CD4-positive, alpha-beta T cell treated with Interleukin-17A for 4 hours (primary cell): ENCODE measurements at places on chromosomes 11 and 22.

- DNase-seq: no peak
Observed at GRCh38 chr11:41499429-41499828, 40.0 kb upstream of the LRRC4C start.

DNA sequence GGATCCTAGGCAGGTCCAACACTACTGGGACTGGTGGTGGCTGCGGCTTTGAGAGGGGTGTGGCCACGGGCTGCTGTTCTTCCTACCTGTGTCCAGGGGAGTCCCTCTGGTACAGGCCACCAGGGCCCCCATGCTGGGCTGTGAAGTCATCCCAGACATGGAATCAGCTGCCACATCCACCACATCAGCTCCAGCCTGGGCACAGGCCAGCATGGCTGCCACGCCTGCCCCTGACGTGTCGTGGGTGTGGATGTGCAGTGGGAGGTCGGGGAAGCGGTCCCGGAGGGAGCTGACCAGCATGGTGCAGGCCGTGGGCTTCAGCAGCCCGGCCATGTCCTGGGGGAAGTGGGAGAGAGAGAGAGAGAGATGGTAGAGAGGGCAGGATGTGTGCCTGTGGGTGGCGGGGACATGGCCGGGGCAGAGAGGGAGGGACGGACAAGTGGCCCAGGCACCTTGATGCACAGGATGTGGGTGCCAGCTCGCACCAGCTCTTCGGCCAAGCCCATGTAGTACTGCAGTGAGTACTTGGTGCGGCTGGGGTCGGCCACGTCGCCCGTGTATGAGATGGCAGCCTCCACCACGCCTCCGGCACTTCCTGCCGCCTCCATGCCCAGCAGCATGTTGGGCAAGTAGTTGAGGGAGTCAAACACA, 6.2 kb upstream of the LRFN4 start:
- no peak for DNase-seq

GRCh38 chr11:68583041-68583446, 101.3 kb upstream of the GAL start:
- no peak for DNase-seq

DNA sequence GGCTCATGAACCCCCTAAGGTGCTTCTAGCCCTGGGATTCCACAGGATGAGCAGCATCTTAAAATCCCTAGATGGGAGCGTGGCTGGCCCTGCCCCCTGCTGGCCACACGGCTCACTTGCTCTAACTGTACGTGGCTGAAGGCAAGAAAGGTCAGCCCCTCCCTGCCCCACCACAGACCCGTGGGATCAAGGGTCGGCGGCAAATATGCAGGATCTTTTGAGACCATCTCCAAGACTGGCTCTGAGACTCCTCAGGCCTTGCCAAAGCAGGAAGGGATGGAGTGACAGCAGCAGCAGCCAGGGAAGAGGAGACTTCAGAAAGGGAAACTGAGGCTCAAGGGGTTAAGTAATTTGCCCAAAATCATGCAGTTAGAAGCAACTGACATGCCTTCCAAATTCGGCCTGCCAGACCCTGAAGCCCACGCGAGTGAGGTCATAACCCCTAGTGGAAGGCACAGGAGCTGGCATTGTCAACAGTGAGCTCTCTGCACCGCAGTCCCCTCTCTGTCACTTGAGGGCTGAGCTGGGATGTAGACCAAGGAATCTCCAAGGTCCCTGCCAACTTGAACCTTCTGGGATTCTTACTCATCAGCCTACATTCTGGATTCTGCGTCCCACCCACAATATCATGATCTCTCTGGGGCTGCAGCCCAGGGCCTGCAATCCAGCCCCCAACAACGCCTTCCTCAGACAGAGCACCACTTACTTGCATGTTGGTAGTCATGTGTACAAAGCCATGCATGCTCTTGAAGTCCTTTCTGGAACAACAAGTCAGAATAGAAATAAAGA, 31.4 kb downstream of the CREB3L1 start:
- DNase-seq: peak; percentile 80

GRCh38 chr11:83409476-83409875, 123.3 kb upstream of the CCDC90B start:
- no peak for DNase-seq

DNA sequence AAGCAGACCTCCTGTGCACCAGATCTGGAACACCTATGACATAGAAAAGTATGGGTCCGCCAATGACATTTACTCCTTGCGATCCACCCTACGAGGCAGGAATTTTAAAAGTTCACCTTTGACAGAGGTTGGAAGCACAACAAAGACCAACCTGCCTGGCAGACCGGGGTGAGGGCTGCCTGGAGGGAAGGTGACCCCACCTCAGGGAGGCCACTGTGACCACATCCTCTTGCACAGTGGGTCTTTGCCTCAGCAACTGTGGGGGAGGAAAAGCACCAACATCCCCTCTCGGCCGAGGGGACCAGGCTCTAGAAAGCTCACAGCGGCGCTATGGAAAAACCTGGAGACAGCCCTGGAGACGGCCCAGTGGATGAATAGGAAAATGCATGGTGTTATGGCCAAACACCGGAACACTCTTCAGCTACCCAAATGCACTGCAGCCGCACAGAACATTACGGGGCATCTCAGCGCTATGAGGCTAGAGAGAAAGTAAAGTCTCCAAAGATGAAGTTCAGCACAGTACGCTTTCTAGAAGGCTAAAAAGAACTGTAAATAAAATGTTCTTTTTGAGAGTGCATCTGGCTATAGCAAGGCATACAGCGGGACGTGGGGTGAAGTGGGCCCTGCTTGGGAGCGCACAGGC, 1.8 kb upstream of the SHISAL1 start:
- DNase-seq: no peak

GRCh38 chr22:16917144-16918003, 90.6 kb downstream of the GAB4 start:
- DNase-seq: peak; percentile 57

DNA sequence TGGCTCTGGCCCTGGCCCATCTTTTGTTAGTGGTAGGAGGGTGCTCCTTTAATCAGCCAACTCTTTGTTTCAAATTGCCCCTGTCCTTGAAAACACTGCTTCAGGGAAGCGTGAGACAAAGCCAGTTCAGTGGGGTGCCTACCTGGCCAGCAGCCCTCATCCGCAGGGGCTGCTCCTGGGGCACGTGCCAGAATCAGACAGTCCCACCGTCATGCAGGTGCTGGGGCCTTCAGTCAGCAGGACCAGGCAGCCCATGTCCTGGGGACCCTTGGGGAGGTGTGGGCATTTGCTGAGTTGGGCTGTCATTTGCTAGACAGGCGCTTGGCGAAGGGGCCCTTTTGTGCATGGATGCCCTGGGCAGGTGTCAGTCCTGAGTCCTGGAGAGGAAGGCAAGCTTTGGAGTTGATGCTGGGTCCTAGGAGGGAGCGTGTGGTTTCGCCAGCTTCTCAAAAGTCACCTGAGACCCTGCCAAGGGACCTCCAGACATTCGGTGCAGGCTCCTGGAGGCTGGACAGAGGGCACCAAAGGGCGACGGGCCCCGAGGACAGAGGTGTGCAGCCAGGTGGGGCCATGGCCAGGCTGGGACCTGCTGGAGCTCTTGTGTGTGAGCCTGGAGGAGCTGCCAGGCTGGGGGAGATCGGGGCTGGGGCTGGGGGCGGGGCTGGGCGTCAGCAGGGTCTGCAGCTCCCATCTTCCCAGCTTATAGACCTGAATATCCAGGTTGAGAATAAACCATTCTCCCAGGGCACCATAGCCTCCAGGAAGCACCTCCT, 15.0 kb upstream of the RTN4R start:
- DNase-seq: no peak

DNA sequence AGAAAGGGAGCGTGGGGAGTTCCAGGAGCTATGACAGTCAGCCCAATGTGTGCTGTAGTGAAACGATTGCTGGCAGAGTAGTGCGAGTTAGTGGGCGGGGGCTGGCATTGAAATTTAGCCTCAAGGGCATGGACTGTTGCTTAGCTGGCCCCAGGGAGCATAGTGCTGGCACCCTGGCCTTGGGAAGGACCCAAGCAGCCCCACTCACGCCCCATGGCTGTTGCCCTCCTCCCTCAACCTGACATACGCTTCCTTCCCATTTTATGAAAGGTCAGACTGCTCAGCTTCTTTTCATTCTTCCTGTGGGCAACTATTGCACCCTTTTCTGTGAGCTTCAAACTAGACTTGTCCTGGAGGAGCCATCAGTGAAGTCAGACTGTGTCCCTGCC, 52.0 kb upstream of the SUSD2 start:
- no peak for DNase-seq

DNA sequence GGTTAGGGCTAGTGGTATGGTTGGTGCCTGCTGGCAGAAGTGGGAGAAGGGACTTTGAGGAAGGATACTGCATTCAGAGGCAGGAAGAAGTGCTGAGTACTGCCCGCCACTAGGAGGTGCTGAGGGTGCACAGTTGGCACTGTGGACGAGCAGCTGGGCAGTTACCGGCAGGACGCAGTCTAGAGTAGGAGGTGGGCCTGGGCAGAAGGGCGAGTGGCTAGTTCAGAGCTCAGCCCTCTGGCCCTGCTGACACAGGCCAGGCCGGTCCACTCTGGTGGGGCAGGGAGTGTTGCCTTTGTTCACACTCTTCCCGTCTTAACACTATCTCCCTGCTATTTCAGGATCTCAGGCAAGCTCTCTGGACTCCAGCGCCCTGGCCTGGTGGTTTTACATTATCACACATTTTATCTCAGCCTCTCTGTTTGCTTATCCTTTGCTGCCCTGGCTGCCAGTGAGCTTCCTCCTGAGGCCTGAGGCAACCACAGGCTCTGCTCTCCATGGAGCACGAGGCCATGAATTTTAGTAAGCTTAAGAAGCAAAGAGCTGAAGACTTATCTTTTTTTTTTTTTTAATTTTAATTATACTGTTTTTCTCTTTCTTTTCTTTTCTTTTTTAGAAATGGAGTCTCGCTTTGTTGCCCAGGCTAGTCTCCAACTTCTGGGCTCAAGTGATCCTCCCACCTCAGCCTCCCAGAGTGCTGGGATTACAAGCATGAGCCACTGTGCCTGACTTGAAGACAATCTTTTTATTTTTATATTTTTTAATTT, 26.9 kb downstream of the SNAP29 start:
- peak; percentile 60 for DNase-seq
